Activated CD4-positive, alpha-beta T cell treated with anti-CD3 and anti-CD28 coated beads for 48 hours (primary cell): ENCODE measurements at places on chromosomes 5 and 9.
A peak's percentile ranks its signal among the peaks of the same experiment; 100 is the strongest.

DNA sequence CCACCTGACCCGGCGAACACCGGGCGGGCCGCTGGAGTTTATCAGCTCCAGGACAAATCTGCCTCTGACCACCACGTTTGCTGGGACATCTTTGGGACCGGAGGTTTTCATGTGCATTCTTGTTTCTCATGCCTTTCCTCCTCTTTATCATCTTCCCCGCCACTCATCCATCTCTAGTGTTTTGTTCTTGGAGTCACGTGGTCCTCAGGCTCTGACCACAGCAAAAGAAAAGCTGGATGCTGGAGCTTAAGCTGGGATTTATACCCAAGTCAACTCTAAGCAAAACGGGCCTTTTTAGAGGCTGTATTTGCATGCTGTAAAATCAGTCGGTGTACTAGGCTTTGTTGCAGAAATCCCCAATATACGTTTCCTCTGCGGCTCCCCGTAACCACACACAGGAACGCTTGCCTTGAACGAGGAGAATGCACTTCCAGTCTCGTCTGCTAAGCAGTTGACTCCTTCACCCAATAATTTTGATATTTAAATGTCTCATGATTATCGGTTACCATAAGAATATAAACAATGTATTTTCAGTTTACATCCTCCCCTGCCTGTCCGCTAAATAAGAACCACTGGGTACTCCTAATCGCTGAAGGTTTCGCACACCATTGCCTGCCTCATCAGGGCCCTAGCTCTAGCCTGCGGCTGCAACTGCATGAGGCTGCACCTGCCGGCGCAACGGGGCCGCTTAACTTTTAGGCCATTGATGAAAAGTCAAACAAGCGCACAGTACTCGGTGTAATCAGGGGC, 560 bp upstream of the NDUFS6 start:
- peak; percentile 20 for DNase-seq

GRCh38 chr5:11222169-11222568, 461.1 kb upstream of the DAP start:
- no peak for DNase-seq

DNA sequence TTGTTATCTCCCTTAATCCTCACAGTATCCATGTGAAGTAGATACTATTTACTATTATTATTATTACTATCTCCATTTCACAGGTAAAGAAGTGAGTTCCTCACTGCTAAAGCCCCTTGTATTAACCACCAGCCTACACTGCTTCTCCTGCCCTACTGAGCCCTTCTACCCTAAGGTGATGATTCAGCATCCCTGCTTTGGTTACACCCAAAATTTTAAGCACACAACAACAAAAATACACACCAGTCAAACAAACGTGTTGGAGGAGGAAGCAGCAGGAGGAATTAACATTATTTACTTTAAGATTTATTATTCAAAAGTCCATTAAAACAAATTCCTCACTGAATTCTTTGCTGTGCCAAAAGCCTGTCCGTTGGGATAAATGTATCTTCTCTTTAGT, 370.2 kb upstream of the BRINP1 start:
- DNase-seq = no peak

DNA sequence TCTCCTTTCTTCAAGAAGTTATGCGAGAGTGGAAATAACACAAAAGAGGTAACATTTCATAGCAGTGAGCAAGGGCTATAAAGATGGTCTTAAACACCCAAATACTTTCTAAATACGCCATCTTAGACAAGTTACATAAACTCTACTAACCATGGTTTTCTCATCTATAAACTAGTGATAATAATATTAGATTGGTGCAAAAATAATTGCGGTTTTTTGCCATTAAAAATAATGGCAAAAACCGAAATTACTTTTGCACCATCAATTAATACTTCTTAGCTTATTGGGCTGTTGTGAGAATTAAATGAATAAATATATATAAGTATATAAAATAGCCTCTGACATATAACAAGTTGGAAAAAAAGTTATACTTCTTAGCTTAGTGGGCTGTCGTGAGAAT, 23.7 kb downstream of the GABRA6 start:
- no peak for DNase-seq

- no peak for DNase-seq
Observed at GRCh38 chr5:35194635-35195471, 35.4 kb downstream of the PRLR start.

GRCh38 chr5:54229041-54229780, 81.2 kb downstream of the ARL15 start:
- peak; percentile 82 for DNase-seq
